ENCODE measurements at places on chromosomes 2 and 18.

- no peak for DNase-seq
Measured at GRCh38 chr2:68253219-68254068, 1.1 kb upstream of the PPP3R1 start.

GRCh38 chr2:142535311-142535710 is 342.2 kb upstream of the KYNU start:
- no peak for DNase-seq

GRCh38 chr2:120578576-120579352 is 156.9 kb upstream of the GLI2 start:
- DNase-seq: no peak

DNA sequence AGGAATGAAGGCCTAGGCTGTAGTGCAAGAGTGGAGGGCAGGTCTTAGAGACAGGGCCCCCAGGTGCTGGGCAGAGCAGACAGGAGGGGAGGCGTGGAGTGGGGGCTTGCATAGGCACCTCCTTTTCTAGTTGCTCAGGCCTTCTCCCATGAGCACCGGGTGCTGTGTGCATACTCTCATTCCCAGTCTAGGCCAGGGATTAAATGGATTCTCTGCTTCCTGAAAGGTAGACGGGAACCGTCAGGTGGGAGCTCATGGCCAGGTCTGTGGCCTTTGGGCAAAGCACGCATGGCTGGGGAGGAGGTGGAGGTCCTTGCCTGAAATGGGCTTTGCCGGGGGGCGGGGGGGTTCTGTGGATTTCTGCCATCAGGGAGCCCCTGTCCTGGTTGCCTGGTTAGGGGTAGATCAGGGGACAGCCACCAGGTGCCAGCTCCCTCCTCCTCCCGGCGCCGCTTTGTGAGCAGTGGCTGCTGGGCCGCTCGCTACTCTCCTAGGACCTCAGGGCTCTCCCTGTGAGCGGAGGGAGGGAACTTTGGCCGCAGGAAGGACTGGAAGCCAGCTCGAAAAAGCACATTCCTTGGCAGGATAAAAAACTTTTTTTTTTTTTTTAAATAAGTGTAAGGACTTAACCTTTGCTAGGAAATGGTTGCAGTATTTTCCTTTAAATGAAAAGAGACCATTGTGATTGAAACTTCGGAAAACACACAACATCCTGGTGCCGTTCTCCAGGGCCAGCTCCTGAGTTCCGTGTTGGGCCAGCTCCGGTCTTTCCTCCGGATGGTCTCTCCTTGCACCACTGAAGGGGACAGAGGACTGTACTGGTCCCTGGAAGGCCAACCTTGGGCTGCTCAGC is 82.8 kb upstream of the HAAO start:
- peak; percentile 74 for DNase-seq

GRCh38 chr2:108229875-108230274 is 9.9 kb upstream of the SULT1C3 start:
- no peak for DNase-seq

Data from left forelimb (tissue), 1 donor.